ENCODE measurements at places on chromosomes 16 and 17. TPM values are rescaled to one million over a fixed set of nuclear protein-coding genes. Genes with fewer than 3 reads are reported as not detected.
A peak's percentile ranks its signal among the peaks of the same experiment; 100 is the strongest.

GRCh38 chr16:58658796-58659211, 25.8 kb downstream of the SLC38A7 start:
- H3K36me3 ChIP-seq: no peaks in the 10 kb centered on the region
- no peaks in the 10 kb centered on the region for H3K4me1 ChIP-seq
- no peak overlapping the region for H3K4me3 ChIP-seq
- no peak overlapping the region for H3K27ac ChIP-seq
- no peak for DNase-seq
- H3K27me3 ChIP-seq: no peaks in the 10 kb centered on the region

GRCh38 chr17:36975922-36976515, 27.3 kb downstream of the AATF start:
- H3K4me1 ChIP-seq: no peaks in the 10 kb centered on the region
- H3K36me3 ChIP-seq: no peaks in the 10 kb centered on the region
- DNase-seq: no peak
- no peak overlapping the region for H3K4me3 ChIP-seq

GRCh38 chr16:48184681-48185080, 28.9 kb upstream of the ABCC12 start:
- H3K36me3 ChIP-seq: no peaks in the 10 kb centered on the region
- DNase-seq: no peak
- no peaks in the 10 kb centered on the region for H3K27me3 ChIP-seq
- no peak overlapping the region for H3K4me3 ChIP-seq

DNA sequence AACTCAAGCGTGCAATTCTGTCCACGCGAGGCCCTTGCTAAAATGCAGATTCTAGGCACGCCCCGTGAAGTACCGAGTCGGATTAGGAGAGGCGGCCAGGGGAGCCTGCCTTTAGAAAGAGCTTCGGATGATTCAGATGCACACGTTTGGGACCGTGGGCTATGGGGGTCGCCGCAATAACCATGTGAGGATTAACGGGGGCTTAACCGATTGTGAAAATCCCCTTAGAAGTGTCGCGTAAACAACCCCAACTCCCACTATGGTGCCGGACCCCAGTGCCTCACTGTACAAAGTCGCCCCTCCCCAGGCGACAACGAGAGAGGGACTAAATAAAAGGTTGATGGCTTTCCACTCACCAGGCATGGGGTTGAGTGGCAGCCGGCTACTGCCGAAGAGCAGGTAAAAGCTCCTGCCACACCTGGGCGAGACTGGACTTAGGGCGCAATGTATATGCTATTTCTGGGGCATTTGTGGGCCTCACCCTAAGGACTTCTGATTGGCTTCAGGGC, 635 bp upstream of the SP2 start:
- peak overlapping the region; percentile 92 for H3K4me3 ChIP-seq
- no peaks in the 10 kb centered on the region for H3K4me1 ChIP-seq
- H3K27me3 ChIP-seq: no peaks in the 10 kb centered on the region
- peak overlapping the region; percentile 72 for H3K27ac ChIP-seq
- no peaks in the 10 kb centered on the region for H3K36me3 ChIP-seq

- peak within 1 kb of the TSS; percentile 75 for H3K4me3 ChIP-seq
- H3K36me3 ChIP-seq: peaks cover 38% of the 10 kb centered on the region
- no peaks in the 10 kb centered on the region for H3K27me3 ChIP-seq
- no peaks in the 10 kb centered on the region for H3K4me1 ChIP-seq
- DNase-seq: no peak
- H3K27ac ChIP-seq: no peak within 1 kb of the TSS
These were observed at the start of gene ELMO3 for GRCh38 chr16:67199011-67199807. Gene ELMO3 (plus strand): TSS chr16:67199131. CDS start chr16:67199327, 196 bp downstream.

DNA sequence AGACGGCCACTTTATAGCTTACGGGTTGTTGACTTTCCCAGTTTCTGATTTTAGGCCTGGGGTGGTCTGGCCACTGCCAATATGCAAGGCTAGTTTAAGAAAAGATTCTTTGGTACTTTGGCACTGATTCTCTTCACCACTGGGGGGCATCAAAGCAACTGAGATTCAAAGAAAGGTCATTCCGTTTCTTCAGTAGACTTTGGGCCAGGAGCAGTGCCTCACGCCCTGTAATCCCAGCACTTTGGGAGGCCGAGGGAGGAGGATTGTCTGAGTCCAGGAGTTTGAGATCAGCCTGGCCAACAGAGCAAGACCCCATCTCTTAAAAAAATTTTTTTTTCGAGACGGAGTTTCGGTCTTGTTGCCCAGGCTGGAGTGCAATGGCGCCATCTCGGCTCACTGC, 53.0 kb downstream of the RPA1 start:
- peaks cover 54% of the 10 kb centered on the region for H3K36me3 ChIP-seq
- no peaks in the 10 kb centered on the region for H3K4me1 ChIP-seq
- H3K27me3 ChIP-seq: no peaks in the 10 kb centered on the region
- no peak for DNase-seq

GRCh38 chr17:80455784-80456183, 20.6 kb downstream of the NPTX1 start:
- peak overlapping the region; percentile 81 for H3K4me3 ChIP-seq
- peaks cover 3% of the 10 kb centered on the region for H3K4me1 ChIP-seq
- no peak for DNase-seq
- no peaks in the 10 kb centered on the region for H3K36me3 ChIP-seq
- peaks cover 13% of the 10 kb centered on the region for H3K27me3 ChIP-seq

GRCh38 chr16:84120023-84120422, 3.3 kb upstream of the MBTPS1 start:
- no peaks in the 10 kb centered on the region for H3K27me3 ChIP-seq
- H3K36me3 ChIP-seq: peaks cover 19% of the 10 kb centered on the region
- no peak overlapping the region for H3K27ac ChIP-seq
- H3K4me1 ChIP-seq: no peaks in the 10 kb centered on the region

GRCh38 chr17:45227926-45228762, 6.5 kb downstream of the FMNL1 start:
- no peak overlapping the region for H3K27ac ChIP-seq
- H3K27me3 ChIP-seq: peaks cover 6% of the 10 kb centered on the region
- peaks cover 5% of the 10 kb centered on the region for H3K4me1 ChIP-seq
- DNase-seq: no peak
- H3K4me3 ChIP-seq: no peak overlapping the region

- H3K4me1 ChIP-seq: peaks cover 6% of the 10 kb centered on the region
- H3K4me3 ChIP-seq: peak overlapping the region; percentile 71
- H3K36me3 ChIP-seq: peaks cover 10% of the 10 kb centered on the region
- peaks cover 3% of the 10 kb centered on the region for H3K27me3 ChIP-seq
- no peak for DNase-seq
- H3K27ac ChIP-seq: peak overlapping the region; percentile 64
These were observed 701 bp downstream of the PDP2 start for GRCh38 chr16:66881014-66881417.

- peak overlapping the region; percentile 91 for H3K4me3 ChIP-seq
- peaks cover 22% of the 10 kb centered on the region for H3K4me1 ChIP-seq
- H3K27me3 ChIP-seq: no peaks in the 10 kb centered on the region
- peak; percentile 70 for DNase-seq
- H3K27ac ChIP-seq: no peak overlapping the region
These were observed 543 bp downstream of the ARHGAP23 start for GRCh38 chr17:38428643-38429371.

DNA sequence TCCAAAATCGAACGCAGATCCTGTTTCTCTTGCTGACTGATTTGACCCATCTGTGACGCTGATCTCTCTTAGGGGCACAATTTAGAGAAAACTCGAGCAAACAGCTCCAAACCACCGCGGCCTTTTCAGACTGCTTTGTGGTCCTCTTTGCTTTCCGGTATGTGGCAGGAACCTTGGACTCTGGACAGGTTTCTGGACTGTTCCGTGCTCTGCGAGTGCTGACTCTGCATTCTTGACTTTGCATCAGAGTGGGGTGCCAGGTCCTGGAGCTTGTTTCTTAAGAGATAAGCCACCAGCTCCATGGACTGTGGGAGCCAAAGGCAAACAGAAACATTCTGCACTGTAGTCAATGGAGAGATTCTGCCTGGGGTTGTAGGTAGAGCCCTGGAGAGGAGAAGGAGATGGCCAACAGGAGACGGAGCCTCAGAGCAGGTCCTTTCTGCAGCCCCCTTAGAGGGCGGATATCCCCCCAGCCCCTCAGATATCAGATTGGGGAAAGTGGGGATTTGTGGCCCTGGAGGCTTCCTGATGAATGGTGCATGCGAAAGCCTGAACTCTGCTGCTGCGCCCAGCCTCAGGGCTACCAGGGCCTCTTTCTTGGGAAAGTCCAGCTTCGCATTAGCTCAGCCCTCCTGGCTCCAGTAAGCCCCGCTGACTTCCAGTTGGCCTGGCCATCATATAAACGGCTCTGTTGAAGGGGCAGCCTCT, 65.6 kb downstream of the WIPI1 start:
- no peaks in the 10 kb centered on the region for H3K4me1 ChIP-seq
- no peak for DNase-seq
- H3K36me3 ChIP-seq: no peaks in the 10 kb centered on the region
- no peaks in the 10 kb centered on the region for H3K27me3 ChIP-seq

- no peaks in the 10 kb centered on the region for H3K4me1 ChIP-seq
- H3K4me3 ChIP-seq: peak overlapping the region; percentile 80
- no peaks in the 10 kb centered on the region for H3K27me3 ChIP-seq
- DNase-seq: no peak
- peak overlapping the region; percentile 88 for H3K27ac ChIP-seq
These were observed 938 bp downstream of the NCOR1 start for GRCh38 chr17:16214190-16215001.

RNF112 gene
- 1.7 TPM for polyA plus RNA-seq

SLC52A1 gene
- polyA plus RNA-seq: 1.2 TPM

ERN1 gene
- 2.1 TPM for polyA plus RNA-seq

KRT12 gene
- polyA plus RNA-seq: 0.03 TPM

CASKIN2 gene
- 6.7 TPM for polyA plus RNA-seq

SLFN11 gene
- polyA plus RNA-seq: 0.11 TPM

ABCA3 gene
- 8.8 TPM for polyA plus RNA-seq

NAGLU gene
- polyA plus RNA-seq: 21.6 TPM

ADAMTS18 gene
- 0.16 TPM for polyA plus RNA-seq

HID1 gene
- 25.9 TPM for polyA plus RNA-seq
